ENCODE measurements at places on chromosomes 4 and X.
A peak's percentile ranks its signal among the peaks of the same experiment; 100 is the strongest.

GRCh38 chr4:29970626-29971025, 749.5 kb upstream of the PCDH7 start:
- no peak for DNase-seq

DNA sequence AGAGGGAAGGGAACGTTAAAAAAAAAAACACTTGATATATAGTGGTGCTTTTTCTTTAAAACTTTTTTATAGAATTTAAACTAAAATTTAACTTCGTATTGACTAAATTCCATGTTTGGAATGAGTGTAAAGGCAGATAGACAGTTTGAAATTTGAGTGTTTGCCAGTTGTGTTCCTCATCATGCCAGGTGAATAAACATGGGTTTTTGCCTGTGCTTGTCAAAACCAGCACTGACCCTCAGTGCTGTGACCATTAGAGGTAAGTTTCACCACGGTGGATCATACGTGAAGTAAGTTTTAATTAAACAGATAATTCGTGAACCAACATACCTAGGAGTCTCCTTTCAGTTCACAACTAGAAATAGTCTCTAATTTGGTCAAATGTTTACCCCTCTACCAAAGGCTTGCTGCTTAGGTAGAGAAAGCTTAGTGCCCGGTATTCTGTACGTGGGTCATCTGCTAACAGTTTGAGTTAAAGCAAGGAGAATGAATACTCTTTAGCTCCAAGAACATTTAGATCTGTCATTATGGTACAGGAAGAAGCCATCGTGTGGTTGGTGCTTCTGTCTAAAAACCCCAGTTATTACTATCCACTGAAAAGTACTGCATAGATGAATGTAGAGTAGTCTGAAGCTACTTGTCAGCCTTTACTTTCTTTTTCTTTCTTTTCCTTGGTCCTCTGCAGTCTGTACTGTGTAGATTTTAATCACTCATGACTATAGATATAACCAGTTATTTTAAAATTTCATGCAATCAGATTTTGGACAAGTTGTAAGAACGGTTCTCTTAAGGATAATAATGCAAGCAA, 32.7 kb downstream of the KIAA0232 start:
- DNase-seq: no peak

DNA sequence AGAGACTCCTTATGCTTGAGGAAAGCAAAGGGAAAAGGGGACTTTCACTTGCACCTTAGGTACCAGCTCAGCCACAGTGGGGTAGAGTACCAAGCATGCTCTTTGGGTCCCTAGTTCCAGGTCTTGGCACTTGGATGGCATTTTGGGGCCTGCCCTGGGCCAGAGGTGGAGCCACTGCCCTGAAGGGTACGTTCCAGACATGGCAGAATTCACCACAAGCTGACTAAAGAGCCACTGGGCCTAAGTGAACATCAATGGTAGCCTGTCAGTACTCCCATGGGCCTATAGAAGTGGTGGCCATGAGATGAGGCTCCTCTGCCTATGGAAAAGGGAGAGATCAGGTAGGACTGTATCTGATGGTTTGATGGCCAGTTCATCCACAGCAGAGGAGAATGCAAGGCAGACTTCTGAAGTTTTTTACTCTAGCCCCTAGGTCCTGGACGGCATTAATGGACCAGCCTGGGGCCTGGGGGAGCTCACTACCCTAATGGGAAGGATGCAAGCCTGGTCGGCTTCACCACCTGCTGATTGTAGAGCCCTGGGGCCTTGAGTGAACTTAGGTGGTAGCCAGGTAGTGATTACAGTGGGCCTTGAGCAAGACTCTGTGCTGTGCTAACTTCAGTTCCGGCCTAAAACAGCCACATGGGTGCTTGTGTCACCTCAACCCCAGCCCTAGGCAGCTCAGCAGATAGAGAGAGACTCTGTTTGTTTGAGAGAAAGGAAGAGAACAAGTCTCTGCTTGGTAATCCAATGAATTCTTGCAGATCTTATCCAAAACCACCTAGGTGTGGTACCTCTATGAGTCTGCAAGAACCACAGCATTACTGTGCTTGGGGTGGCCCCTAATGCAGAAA, 19.8 kb upstream of the HSFX4 start:
- peak; percentile 25 for DNase-seq

- DNase-seq: no peak
Measured at GRCh38 chr4:76758996-76759395, 138.9 kb downstream of the SOWAHB start.
